GM06990 (cell line): ENCODE measurements at places on chromosomes 5 and 9.

- no peak for DNase-seq
These were observed 7.9 kb downstream of the SLC6A3 start for GRCh38 chr5:1437226-1437829.

GRCh38 chr9:88528080-88528790, 6.7 kb upstream of the NXNL2 start:
- no peak for DNase-seq

GRCh38 chr5:32210151-32210550, 36.0 kb upstream of the GOLPH3 start:
- DNase-seq = no peak

DNA sequence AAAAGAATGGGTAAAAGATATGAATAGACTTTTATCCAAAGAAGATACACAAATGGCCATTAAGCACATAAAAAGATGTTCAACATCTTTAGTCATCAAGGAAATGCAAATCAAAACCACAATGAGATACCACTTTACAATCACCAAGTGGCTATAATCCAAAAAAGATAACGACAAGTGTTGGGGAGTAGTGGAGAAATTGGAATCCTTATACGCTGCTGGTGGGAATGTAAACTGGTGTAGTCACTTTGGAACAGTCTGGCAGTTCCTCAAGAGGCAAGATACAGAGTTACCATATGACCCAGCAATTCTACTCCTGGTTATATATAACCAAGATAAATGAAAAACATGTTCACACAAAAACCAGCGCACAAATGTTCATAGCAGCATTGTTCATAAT, 234.9 kb downstream of the SPATA31D1 start:
- DNase-seq = no peak

DNA sequence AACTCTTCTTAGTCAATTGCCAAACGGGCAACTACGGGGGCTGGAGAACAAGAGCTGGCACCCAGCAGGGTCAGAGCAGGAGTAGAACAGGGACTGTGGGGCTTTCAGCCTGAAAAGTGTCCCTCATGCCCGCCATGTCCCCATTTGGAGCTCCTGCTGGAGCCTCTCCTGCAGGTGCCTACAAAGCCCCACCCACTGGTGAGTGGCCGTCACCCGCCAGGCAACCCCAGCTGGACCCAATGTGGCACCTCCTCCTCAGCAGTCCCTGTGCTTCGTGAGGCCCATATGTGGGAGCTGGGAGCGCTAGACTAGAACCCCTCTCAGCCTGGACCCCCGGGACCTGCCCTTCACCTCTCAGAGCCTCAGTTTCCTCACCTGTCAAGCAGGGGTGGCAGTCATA, 40.9 kb downstream of the VAV2 start:
- no peak for DNase-seq

DNA sequence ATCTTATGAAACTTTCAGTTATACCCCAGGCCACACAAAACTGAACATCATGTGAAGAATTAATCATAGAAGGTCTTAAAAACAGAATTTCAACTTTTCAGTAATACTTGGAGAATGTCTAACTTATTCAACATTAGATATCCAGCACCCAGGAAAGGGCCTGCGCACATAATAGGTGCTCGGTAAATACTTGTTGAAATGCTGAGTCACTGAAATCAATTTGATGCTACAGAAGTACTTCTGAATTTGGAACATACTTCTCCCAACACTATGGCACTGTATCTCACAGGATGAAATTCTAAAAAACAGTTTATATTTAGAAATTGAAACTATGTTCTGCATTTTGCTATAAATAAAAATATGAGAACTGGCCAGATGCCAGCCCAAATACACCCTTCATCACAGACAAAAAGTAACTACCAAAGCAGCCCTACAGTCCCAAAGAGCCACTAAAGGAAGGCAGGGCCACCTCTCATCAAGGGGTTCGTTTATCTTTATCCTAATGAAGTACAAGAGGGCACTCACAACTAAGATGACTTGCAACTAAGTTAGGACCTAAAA, 26.5 kb downstream of the MRPS27 start:
- no peak for DNase-seq

DNA sequence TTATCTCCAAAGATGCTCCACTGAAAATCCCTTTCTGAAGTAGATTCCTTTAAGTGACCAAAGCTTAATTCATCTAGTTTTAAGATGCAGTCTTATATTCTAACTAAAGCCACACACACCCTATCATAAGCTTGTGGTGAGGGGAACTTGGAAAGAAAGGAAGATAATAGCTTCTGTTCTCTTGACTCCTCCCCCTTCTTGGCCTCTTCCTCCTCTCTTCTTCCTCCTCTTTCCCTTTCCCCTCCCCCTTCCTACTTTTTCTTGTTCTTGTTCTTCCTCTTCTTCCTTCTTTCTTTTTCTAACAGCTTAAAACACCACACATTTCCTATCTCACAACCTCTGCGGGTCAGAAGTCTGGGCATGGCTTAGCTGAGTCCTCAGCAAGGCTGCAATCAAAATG, 23.5 kb downstream of the IL7R start:
- no peak for DNase-seq

DNA sequence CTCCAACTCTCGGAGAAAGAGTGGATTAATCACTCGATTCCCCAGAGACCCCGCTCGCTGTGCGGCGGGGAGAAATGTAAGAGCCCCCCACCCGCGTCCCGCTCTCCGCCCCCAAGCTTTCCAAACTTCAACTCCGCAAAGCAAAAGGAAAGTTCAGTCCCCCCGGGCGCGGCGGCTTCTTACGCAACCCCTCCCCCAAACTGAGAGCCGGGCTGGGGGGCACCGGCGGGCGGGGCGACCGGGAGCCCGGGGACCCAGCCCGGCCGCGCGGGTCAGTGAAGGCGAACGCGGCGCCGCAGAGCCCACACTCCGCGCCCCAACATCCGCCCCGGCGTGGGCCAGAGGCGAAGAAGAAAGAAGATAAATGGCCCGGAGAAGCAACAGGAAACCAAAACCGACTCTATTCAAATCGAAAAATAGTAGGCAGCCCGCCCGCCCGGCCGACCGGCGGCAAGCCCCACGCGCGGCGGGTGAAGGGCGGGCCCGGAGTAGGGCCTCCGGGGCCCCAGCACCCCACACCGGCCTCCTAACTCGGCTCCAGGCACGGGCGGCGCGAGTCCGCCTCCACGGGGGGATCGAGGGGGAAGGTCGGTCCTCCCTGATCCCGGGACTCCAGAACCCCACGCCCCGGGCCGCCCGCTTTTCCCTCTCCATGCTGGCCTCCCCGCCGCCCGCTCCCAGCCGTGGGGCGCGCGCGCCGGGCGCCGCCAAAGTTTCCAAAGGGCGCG, 720 bp downstream of the NOTCH1 start:
- peak; percentile 75 for DNase-seq

DNA sequence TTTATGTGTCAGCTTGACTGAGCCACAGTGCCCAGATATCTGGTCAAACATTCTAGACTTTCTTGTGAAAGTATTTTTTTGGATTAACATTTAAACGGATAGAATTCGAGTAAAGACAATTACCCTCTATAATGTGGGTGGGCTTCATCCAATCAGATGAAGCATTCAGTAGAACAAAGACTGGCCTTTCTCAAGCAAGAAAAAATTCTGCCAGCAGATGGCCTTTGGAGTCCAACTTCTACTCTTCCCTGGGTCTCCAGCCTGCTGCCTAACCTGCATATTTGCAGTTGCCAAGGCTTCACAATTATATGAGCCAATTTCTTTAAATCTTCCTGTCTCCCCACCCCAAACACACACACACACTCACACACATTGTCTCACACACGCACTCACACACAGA, 86.4 kb downstream of the MED10 start:
- no peak for DNase-seq

DNA sequence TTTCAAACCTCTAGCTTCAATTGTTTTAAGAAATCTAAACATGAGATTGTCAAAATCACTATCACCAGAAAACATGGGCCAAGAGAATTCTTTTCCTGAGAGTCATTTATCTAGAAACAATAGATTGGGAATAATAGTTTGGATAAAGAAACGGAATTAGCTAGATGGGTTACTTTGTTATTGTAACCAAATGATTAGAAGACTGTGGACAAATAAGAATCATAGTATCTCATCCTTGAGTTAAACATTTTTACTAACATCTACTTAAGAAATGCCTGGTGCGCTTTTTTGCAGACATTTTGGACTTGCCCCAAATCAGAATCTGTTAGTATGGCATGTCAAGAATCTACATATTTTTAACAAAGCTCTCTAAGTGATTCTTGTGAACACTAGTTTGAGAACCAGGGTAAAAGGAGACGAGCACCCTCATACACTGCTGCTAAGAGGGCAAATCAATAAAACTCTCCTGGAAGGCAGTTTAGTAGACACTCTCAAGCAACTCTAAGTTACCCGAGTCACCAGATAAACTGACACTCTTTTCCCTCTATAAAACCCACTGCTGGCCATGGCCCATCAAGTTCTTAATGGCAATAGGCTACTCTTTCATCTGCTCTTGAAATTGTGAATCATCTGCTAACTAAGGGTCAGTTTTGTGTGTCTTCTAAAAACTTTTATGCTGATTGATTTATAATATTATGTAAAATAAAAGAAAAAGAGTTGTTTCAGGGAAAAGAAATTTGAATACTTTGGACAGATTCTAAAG, 39.1 kb downstream of the TPD52L3 start:
- DNase-seq = no peak

GRCh38 chr5:85143138-85143537, 758.5 kb upstream of the EDIL3 start:
- no peak for DNase-seq

DNA sequence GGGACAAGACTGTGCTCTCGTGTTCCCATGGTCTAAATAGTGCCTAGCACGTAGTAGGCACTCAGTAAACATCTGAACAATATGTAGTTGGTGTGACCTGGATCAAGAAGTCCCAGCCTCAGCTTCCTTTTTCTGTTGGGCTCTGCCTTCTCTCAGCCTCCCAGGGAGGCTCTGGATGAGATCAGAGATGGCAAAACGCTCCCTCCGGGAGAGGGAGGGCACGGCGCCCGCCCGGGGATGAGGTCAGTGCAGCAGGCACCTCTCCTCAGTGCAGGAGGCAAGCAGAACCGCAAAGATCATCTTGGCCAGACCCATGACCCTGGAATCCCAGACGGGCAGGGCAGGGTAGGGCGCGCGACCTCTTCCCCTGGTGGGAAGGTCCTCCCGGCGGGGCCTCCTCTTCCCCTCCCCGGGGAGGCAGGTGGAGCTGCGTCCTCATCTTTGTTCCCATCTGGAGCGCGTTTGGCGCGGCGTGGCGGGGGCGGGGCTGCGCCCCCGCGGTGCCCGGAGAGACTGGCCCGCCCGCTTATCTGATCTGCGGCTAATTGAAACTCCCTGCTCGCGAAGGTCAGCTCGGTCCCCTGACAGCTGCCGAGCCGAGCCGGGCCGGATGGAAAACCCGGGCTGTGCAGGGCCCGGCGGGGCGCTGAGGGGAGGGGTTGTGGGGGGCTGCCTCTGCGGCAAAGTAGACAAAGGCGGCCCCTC, 60.9 kb downstream of the CXXC5 start:
- peak; percentile 51 for DNase-seq

GRCh38 chr5:150626853-150627276, 13.6 kb upstream of the SYNPO start:
- no peak for DNase-seq

GRCh38 chr9:101465326-101465915, 29.8 kb upstream of the ALDOB start:
- DNase-seq = no peak

DNA sequence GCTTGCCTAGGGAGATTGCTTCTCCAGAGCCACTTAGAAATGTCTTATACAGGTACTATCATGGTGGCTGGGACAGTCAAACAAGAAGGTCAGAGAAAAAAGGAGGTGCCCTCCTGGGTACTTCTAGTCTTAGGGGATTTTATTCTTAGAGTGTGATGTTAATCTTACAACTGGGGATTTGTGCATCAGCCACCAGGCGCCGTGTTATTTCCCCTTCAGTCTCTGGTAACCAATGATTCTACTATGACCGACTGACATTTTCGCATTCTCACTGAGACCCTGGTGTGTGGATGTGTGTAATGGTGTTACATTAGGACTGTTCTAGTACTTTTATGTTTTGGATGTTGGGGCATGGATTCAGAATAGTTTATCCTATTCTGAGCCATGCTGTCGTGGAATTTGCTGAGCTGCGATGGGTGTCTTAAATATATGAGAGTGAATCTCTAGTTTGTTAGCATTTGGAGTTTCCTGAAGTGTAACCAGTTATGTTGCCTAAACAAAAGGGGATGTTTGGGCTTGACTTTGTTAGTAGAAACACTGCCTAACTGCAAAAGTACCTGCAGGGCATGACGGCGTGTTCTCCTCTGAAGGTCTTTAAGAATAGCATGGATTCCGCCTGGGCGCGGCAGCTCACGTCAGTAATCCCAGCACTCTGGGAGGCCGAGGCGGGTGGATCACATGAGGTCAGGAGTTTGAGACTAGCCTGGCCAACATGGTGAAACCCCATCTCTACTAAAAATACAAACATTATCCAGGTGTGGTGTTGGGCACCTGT, 175.2 kb upstream of the DAP start:
- DNase-seq = no peak

- DNase-seq = no peak
These were observed 31.0 kb downstream of the ABLIM3 start for GRCh38 chr5:149172261-149172660.

DNA sequence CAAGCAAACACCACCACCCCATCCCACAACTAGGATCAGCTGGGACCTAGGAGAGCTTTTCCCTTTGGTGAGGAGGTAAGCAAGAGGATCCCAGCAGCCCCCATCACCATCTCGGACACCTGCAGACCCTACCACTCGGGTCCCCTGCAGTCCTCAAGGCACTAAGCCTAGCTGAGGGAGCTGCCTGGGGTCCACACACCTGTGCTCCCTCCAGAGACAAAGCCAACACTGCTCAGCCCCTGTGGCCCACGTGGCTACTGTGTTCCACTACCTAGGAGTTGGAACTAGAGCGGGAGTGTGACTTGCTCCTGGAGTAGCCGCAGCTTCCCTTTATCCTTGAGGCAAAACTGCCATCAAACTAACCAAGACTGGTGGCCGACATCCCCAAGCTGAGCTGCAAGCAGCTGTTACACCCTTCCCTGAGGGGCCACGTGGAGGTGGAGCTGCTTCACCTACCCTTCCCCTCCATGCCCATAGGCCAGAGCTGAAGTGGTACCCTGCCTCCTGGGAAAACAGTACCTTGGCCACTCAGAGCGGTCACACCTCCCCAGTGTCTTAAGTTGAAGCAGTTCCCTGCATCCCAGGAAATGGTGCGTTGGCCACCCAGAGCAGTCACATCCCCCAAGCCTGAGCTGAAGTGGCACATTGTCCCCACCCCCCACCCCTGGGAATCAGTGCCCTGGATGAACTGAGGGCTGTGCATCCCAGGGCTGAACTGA, 205.5 kb downstream of the CACNA1B start:
- no peak for DNase-seq
